Fibroblast of skin of left biceps (primary cell): ENCODE measurements at places on chromosomes 11 and 22.

DNA sequence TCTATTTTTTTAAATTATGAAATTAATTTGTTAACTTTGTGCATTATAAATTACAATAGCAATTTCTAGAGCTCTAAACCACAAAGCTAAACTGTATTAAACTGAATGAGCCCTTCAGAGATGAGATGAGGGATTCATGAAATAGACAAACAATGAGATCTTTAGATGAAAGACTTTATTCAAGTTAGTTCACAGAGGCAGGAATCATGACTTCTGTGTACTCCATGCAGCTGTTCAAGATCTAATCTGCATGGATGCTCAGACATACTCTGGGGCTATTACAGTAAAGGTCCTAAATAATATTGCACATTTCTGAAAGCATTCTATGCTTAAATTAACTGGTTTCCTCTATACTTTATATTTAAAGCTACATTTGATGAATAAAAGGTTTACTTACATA is 122.7 kb downstream of the FCHSD2 start:
- no peak for DNase-seq

DNA sequence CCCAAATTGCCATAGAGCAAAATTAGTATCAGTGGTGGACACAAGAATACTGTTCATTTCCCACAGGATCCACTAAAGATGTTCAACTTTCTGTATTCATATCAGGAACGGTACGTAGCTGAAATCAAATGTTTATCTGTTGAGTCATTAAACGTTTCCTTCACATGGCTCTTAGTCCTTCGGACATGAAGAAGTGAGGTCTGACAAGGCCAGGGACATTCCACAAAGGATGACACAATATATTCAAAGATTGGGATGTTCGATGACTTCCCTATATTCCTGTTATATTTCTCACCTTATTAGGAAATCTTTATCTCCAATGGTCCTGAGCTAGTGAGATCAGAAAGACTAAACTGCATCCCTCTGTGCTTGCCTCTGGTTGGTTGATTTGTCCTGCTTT is 129.0 kb downstream of the ETS1 start:
- peak; percentile 79 for DNase-seq

DNA sequence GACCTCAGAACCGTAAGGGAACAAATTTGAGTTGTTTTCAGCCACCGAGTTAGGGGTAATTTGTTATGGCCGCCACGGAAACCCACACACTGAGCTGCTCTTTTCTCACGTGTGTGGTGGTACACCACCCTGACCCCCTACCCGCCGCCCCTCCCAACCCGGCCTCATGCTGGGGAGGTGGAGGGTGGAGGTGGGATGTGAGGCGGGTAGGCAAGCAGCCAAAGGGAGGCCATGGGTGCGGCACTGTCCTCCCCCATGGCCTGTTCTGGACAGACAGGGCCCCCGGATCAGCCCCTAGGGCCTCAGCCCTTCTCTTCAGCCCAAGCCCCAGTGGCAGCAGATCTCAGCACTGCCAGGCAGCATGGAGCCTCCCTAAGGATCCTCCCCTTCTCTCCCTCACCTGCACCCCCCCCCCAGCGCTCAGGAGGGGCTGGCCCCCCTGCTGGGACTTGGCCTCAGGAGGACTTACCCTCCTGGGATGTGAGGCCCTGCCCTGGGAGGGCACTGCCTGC is 7.9 kb downstream of the PRR5 start:
- no peak for DNase-seq

- DNase-seq = no peak
Observed at GRCh38 chr11:124207102-124207792, 24.1 kb downstream of the OR10D3 start.

GRCh38 chr11:78995171-78995570 is 420.5 kb upstream of the NARS2 start:
- no peak for DNase-seq

- DNase-seq = no peak
Observed at GRCh38 chr11:100359281-100359680, 327.8 kb upstream of the ARHGAP42 start.
